ENCODE measurements at places on chromosomes 3 and 15.

DNA sequence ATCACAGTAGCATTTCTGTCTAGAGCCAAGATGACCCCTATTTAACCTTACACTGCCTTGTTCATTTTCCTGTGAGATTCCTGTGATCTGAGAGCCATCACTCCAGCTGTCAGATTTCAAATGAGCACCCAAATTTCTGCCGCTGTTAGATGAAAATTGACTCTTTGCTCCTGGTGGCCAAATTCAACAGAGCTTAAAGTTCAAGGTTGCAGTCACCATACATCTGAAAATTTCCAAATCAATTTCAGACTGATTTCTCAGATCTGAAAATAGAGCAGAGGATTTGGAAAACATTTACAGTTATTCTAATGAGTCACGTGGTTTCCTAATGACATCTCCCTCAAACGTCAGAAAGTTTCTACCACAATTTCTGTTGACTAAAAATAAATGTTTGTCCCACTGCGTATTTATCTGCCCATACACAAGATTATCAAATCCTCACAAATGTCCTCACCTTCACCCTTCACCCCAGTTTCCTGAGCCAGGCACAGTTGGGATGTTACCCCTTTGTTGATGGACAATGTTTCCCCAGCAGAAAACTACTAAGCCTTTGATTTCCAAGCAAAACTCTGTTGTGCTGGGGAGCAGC is 16.4 kb downstream of the HDC start:
- no peak for DNase-seq

- DNase-seq = no peak
Observed at GRCh38 chr15:25391971-25392721, 46.7 kb downstream of the UBE3A start.

DNA sequence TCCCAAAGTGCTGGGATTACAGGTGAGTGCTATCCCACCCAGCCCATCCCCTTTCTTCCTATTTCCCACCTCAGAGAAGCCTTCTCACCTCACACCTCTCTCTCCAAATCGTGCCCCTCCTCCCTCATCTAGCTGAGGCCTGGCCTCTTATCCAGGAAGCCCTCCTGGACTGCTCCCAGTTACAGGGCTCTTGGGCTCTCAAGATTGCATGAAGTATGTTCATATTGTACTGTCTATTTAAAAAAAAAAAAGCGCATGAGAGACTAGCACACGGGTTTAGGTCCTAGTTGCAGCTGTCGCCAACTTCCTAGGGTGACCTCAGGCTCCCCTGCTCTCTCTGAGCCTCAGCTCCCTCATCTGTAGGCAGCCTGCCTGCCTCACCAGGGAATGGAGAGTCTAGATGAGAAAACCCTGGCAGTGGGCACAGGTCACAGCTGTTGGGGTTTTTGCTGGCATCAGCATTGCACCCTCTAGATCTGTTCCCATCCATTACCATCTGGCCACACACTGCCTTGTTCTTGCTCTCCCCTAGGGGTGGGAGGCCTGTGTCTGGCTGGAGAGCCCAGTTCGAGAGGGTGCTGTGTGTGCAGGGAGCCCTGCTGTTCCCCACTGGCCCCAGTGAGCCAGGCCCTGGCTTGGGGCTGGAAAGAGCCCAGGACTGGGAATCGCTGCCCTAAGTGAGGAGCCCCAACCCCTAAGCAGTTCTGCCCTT is 24.2 kb upstream of the C15orf39 start:
- DNase-seq = no peak

DNA sequence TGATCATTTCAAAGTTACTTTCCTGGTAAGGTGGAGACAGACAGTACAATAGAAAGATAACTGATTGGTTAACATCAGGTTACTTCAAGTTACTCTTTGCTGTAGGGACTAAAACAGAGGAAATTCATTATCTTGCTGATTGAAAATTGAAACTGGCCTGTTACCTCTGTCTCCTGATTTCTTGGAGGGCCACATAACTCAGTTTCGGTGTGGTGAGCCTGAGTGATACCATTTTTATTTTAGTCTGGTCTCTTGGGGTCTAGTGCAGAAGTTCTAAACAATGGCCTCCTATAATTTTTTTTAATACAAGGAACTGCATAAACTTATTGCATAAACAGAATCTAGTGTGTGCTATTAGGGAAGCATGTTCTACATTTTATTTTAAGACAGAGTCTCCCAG is 1.2 kb upstream of the ICE2 start:
- no peak for DNase-seq

DNA sequence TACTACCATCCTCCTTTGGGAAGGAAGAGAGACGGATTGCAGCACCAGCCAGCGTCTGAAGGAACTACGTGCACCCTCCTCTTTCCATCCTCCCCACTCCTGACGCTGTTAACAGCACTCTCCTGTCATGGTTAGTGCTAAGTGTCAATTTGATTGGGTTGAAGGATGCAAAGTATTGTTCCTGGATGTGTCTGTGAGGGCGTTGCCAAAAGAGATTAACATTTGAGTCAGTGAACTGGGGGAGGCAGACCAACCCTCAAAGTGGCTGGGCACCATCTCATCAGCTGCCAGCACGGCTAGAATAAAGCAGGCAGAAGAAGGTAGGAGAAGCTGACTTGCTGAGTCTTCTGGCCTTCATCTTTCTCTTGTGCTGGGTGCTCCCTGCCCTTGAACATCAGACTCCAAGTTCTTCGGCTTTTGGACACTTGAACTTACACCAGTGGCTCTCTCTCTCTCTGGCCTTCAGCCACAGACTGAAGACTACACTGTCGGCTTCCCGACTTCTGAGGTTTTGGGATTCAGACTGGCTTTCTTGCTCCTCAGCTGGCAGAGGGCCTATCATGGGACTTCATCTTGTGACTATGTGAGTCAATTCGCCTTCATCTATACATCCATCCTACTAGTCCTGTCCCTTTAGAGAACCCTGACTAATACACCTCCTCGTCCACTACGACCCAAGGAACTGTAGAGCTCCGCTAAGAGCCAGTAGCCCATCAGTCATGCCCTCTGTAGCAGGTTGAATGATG is 128.2 kb upstream of the HES1 start:
- DNase-seq = no peak

DNA sequence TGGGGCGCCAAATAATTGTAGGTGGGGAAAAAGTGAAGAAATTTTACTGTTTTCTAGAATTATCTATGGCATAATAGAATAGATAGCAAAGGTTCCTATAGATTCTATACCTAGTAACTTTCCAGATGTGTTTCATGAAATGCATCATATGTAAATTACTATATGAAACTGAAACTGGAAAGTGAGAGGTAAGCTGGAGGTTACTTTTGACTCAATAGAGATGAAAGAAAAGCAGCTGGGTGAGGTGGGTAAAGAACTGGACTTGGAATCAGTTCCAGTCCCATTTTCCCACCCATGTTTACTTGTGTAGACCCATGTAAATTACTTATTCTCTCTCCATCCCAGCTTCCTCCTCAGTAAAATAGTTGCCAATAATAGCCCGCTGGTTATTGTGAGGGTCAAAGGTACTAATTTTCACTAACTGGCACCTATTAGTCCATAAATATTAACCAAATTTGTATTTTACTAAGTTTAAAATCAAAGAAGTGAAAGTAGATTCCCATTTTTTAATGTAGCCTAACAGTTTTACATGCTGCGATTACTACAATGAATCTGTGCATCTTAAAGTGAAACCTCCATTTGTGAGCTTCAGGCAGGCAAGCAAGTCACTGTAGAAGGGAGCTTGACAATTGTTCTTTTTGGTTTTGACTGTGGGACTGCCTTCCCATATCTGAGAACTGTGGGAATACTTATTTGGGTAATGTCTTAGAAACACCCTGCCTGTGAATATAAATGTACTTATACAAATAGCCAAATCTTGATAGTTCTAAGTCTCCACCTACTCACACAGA is 312.1 kb downstream of the SLC9A9 start:
- no peak for DNase-seq

DNA sequence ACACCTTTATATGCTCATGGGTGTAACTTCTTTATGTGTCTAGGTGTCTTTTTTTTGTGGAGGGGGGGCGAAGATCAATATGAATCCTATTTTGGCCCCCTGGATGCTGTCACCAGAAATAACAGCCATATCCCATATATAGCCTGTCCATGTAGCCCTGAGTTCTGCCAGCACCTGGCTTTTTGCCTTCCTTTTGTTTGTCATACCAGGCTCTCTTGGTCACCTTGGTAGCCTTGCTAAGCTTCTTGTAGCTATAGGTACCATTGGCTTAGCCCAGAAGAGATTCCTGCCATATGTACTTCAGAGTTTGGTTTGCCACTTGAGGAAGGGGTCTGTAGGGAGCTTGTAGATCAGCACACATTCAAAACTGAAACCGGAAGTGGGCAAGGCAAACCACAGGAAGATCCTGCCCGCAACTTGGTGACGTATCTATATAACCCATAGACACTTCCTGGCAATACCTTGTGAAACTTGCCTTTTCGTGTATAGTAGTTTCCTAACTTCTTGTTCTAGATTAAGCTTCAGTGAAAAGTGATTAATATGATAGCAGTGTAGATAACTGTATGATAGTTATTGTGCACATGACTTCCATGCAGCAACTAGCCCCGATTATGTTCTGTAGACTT is 11.9 kb downstream of the RASA2 start:
- peak; percentile 70 for DNase-seq

- no peak for DNase-seq
Observed at GRCh38 chr3:196013587-196014487, 68.1 kb downstream of the TFRC start.

- DNase-seq = no peak
Observed at GRCh38 chr3:72891053-72891855, 3.4 kb downstream of the GXYLT2 start.

GRCh38 chr3:45957586-45957985 is 14.3 kb downstream of the CXCR6 start:
- no peak for DNase-seq

DNA sequence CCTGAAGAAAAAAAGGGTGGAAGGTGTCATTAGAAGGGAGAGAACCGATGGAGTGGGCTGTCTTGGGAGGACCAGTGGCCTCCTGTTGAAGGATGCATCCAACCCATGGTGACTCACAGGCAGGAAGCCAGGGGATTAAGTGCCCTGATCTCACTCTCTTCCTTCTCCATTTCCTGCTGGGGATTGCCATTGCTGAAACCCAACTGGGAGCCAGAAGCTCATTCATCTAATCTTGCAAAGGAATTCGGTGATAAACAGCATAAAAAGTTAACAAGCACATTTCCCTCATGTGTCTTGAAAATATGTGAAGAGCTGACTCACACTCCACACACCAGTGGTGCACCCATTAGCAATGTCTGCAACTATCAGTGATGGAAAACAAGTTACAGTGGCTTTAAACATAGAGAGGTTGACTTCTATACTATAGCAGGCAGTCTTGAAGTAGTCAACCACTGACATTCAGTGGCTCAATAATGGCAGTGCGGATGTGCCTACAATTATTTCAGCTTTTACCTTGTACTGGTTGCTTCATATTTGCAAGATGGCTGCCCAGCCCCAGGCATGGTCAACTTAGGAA is 12.8 kb upstream of the CSRNP1 start:
- no peak for DNase-seq

Measured in activated CD8-positive, alpha-beta memory T cell treated with anti-CD3 and anti-CD28 coated beads for 1 hour (primary cell).